ENCODE measurements at places on chromosomes 7 and 10.
A peak's percentile ranks its signal among the peaks of the same experiment; 100 is the strongest.

GRCh38 chr10:72030762-72031543 lies 57.4 kb downstream of the SPOCK2 start:
- DNase-seq = no peak

GRCh38 chr10:108358912-108359311 lies 1194.4 kb upstream of the SORCS1 start:
- DNase-seq = no peak

- DNase-seq = no peak
These were observed 5.0 kb downstream of the BCCIP start for GRCh38 chr10:125828311-125828710.

GRCh38 chr7:4436936-4437335 lies 245.2 kb upstream of the FOXK1 start:
- no peak for DNase-seq

- no peak for DNase-seq
These were observed 588.7 kb upstream of the MBL2 start for GRCh38 chr10:53361281-53361680.

DNA sequence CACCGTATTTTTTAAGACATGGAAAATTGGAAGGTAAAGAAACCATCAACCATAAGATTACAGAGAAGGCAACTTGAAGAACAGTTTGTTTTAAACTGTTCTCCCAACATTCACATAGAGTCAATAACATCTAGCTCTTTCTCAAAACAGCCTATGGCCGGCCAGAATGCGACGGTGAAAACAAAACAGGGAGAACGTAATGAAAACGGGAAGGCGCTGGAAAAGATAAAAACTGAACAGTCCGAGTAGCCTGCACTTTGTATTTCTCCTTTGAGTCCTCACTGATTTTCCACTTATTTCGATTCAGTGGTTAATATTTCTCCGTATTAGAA lies 637 bp downstream of the MICU1 start:
- no peak for DNase-seq

- no peak for DNase-seq
These were observed 61.8 kb upstream of the EEPD1 start for GRCh38 chr7:36090976-36091873.

GRCh38 chr7:47221826-47222225 lies 360.1 kb downstream of the TNS3 start:
- DNase-seq = no peak

DNA sequence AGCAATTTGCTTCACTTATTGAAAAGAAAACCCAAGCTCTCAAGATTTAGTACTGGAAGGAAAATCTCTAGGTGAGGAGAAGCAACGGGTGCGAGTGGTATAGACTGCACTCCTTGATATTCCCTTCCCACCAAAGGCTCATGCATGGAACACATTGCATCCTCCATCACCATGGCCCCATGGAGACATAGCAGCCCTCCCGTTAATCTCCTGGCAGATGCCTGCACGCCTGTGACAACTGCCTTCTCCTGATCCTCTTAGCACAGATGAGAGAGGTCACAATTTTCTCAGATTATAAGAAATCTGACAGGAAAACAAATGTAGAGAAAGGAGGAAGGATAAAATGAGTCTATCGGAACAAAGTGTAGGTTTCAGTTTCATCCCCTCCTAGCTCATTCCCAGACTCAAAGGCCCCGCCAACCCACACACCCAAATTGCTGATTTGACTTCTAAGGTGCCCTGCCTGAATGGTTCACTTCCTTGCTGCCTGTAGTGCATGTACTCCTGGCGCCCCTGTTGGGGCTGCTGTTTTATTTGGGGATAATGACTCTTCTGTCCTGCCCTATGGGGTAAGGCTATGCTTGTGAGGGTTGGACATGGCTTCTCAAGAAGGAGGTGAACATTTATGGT lies 50.0 kb downstream of the PLXNA4 start:
- DNase-seq = no peak

- DNase-seq = no peak
These were observed 44.4 kb downstream of the SPDYE5 start for GRCh38 chr7:75536491-75536890.

DNA sequence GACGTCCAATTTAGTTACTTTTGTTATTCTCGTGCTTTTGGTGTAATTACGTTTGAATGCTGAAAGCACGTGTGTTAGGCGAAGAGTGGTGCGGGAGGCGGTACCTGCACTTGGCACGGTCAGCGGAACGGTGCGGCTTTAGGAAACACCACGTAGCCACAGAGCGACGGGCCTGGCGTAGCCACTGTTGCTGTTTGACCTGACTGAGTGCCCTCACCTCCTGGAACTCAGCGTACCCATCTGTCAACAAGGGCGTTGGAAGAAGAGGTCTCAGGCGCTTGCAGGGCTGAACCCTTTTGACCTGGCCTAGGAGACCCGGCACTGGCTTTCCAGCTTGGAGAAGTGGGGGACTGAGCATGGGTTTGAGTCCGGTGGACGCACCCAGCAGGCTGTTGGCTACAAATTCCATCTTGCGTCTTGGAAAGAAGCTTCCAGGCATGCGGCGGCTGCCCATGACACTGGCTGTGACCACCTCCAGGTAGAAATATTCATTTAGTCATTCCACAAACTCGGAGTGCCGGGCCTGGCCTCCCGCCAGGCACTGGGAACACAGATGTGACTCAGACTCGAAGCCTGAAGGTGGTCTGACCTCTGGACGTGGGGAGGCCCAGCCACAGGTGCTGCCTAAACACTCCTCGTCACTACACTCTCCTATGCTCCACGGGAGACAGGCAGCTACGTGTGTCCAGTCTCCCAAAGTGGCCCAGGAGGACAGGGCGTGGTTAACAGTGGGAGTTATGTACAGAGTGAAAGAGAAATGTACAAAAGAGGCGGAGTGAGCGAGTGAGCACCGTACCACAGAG lies 22.2 kb downstream of the FAM20C start:
- no peak for DNase-seq

- DNase-seq = no peak
These were observed 57.2 kb upstream of the LBX1 start for GRCh38 chr10:101286248-101287046.

DNA sequence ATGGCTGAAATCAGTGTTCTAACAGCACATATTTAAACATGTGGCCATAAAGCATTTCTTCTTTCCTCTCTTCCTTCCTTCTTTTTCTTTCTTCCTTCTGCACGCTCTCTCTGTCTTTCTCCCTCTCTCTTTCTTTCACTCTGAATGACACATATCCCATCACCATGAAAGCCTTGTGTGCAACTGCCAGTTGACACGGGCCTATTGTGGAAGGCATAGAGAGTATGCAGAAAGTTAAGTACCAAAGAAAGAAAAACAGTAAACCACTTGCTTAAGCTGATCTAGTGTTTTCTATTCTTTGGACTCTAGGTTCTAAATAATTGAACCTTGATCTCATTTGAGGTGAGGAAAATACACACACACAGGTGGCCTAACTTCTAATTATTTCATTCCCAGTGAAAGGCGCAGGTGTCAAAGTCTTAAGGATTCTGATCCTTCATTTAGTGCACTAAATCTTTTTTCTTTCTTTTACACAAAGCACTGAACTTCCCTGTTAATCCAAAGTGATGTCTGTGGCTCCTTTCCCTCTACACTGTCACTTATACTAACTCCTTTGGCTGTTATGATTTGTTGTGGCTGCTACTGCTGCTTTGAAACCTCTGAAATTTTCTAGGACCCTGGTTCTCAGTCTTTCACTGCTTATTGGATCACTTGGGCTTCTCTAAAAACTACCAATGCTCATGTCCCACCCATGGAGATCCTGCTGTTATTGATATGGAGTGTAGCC lies 17.7 kb downstream of the DKK1 start:
- no peak for DNase-seq

DNA sequence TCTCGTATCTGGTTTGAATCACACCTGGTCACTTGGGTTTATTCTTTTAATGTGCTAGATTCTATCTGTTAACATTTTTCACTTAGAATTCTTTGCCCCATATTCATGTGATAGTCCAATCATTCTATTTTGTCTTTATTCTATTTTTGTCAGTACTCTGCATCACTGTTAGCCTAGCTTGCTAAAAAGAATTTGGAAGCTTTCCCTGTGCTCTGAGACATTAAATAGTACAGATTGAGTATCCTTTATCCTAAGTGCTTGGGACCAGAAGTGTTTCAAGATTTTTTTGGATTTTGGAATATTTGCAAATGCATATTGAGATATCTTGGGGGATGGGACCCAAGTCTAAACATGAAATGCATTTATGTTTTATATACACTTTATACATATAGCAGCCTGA lies 51.0 kb downstream of the RALA start:
- DNase-seq = no peak

DNA sequence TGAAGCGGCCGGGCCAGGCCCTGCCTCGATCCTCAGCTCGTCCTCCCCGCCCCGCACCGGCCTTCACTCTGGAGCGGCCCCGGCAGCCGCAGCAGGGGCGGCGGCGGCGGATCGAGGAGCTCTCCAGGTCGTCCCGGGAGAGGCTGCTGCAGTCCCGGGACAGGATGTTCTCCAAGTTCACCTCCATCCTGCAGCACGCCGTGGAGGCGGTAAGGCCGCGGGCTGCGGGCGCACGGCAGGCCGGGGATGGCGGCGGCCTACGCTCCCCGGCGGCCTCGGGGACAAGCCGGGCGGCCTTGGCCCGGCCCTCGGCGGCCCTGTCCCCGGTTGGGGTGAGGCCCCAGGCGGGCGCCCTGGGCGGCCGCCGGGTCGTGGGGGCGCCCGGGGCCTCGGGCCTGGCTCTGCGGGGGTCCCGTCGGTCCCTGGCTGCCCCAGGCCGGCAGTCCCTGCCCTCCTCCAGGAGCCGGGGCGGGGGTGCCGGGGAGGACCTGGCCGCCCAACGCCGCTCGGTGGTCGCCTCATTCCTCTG lies 399 bp downstream of the FHIP2A start:
- no peak for DNase-seq

GRCh38 chr7:36904101-36904500 lies 179.8 kb upstream of the AOAH start:
- no peak for DNase-seq

DNA sequence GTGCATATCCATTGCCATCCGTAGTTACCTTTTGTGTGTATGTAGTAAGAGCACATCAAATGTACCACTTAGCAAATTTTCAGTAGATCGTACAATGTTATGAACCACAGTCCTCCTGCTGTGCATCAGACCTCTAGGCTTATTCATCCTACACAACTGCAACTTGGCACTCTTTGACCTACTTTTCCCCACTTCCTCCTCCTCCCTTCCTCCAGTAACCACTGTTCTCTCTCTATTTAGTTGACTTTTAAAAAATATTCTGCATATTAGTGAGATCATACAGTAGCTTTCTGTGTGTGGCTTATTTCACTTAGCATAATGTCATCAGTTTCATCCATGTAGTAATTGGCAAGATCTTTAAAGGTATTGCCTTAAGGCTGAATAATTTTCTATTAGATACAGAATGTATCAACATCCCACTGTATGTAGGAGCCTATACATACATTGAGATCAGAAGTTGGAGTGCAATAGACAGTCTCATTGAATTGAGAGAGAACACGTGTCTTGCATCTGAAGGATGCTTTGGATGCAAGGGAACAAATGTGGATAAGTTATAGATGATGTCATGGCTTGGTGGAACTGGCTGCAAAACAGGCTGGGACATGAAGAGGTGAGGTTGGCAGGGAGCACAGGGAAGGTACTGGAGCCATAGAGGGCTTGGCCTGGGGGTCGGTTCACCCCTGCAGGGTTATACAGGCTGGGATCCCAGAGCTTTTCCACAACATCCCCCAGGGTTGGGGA lies 83.0 kb upstream of the FAM180A start:
- DNase-seq = peak; percentile 34

- DNase-seq = no peak
These were observed 1.2 kb downstream of the SEPTIN7 start for GRCh38 chr7:35802102-35802466.

DNA sequence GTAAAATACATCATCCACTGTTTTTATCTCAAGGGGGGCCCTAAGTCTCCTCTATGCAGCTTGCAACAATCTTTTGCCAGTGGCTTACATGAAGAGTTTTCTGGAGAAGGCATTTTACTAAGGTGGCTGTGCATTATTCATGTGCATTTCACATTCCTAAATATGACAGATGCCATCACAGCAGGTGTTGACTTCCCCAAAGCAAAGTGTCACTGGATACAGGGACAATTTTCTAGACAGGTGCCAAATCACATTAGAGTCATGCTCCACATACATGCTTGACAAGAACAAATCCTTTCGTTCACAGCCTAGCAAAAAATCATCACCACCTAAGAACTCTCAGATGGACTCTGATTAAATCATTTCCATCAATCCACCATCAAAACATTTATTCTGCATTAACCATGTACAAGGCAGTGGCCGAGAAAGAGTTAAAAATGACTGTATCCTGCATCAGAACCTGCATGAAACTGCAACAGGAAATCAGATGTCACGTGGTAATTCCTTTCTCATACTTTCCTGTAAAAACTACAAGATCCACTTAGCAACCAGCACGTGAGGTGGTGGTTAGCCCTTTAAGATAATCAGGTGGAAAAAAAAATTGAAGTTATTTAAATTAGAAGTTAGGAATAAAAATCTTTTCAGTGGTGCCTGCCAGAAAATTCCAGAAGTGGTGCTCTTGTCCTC lies 88.2 kb upstream of the AFAP1L2 start:
- DNase-seq = peak; percentile 36

GRCh38 chr7:48408731-48409130 lies 237.5 kb downstream of the ABCA13 start:
- DNase-seq = no peak

- DNase-seq = peak; percentile 63
These were observed 49.0 kb upstream of the NRBF2 start for GRCh38 chr10:63083904-63084689.

DNA sequence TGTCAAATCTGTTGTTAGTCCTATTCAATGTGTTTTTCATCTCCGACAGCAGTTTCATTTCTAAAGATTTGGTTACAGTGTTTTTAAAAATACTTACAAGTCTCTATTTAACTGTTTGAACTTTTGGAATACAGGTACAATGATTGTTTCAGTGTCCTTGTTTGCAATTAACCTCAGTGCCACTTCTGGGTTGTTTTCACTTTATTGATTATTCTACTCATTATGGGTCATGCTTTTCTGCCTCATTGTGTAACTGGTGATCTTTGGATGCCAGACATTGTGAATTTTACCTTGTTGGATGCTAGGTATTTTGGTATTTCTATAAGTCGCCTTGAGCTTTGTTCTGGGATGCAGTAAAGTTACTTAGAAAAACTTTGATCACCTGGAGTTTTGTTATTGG lies 331.3 kb downstream of the AUTS2 start:
- DNase-seq = no peak

GRCh38 chr10:50866317-50866716 lies 19.1 kb downstream of the A1CF start:
- no peak for DNase-seq

DNA sequence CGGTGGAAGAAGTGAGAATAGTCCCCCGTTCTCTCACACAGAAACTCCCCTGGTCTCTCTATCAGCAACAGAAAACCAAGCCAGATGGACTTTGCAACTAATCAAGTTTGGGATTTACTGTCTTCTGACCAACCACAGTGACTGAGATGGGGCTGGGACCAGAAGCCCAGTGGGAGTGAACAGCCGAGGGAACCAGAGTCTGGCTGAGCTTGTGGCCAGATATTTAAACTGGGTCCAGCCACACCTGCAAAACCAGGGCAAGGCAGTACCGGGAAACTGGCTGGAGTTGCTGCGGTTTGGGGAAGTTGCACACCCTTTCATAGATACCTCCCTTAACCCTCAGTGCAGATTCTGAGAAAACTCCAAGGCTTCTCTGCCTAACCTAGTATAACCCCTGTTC lies 6.0 kb downstream of the GSTK1 start:
- DNase-seq = no peak

All from CD4-positive, alpha-beta T cell treated with Interleukin-17A for 1 hour (primary cell).